ENCODE measurements at places on chromosomes 1 and 21.

DNA sequence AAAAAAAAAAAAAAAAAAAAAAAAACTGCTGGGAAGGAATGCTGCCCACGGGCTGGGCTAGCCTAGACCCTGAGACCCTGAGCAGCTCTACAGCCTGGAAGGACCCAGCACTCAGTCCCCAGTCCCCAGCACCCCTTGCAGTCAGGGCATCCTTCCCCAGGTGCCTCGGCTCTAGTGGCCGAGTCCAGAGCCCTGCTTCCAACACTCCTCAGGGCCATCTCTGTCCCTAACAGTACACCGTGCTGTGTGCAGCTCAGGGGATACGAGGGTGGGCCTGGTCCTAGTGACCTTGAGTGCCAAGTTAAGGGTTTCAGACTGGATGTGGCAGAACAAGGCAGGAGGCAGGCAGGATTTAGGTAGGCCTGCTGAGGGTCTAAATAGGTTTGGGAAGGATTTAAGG lies 50.2 kb upstream of the LRP8 start:
- DNase-seq = no peak

DNA sequence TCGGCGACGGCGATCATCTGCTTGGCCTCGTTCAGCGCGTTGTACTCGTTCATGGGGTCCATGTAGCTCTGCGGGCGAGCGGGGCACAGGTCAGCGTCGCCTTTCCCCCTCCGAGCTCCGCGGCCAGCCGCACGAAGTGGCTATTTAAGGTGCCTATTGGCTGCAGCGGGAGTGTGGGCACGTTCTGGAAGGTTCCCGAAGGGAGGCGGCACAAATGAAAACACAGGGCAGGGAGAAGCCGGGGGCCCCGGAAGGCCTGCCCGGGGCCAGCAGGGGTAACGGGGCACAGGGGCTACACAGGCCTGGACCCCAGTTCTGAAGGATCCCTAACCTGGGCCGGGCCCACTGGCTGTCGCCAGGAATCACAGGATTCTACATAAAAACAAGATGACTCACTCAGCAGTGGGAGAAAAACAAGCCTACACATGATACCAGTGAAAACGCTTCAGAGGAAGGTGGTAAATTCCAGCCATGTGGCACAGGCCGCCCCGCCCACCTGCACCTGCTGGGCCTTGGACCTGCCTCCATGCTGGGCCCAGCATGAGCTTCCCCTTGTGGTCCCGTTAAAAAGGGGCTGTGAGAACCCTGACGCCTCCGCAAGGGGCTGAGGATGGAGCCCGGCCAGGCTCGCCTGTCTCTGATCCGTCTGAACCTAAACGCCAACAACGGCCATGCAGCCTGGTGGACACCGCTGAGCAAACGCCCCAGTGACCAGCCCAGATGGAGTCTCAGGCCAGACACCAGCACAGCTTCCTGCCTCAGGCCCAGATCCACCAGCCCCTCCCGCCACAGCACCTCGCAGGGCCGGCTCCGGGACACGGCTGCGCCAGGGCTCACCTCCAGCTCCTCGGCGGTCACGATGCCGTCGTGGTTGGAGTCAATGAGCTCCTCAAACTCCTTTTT lies 3.9 kb upstream of the TNFRSF4 start:
- DNase-seq = no peak

DNA sequence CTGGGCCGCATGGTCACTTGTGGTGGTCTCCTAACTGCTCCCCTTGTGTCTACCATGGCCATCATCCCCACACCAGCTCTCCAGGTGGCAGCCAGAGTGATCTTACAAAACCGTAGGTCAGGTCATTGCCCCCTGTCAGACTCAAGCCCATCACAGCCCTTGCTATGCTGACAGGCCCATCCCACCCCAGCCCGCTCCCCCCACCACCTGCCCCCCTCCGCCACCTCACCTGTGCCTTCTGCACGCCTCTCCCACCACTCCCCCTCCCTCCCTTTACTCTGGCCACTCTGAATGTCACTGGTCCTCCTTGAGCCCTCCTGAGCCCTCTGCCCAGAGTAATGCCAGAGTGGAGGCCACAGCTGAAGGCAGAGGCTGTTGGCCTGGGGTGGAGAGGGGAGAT lies 28.5 kb downstream of the TEX35 start:
- no peak for DNase-seq

GRCh38 chr1:3906672-3907020 lies 6.6 kb upstream of the C1orf174 start:
- no peak for DNase-seq

GRCh38 chr1:180501865-180502360 lies 464 bp downstream of the ACBD6 start:
- peak; percentile 18 for DNase-seq

DNA sequence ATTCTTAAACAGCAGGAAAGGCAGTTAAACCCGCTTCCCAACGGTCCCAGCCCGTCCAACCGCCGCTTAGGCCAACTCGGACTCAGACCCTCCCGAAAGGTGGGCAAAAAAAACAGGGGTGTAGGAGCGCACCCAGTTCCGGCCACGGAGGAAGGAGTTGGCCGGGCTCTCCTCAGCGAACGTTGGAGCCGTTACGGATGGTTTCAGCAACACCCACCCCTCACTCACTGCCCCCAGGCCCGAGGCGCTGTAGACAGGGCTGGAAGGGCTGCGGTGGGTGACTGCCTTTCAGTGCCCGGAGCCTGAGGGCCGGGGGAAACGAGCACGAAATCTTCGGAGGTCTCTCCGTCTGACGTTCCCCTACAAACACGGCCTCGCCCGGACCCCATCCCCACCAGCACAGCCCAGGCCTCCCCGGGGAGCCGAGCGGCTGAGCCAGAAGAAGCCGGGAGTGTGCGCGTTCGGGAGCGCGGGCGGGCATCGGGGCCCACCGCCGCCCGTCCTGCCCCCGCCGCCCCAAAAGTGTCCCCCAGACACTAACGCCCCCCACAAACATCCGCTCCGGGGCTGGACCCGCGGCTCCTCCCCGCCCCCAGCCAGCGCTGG lies 1.3 kb downstream of the KDM5B start:
- DNase-seq = no peak

DNA sequence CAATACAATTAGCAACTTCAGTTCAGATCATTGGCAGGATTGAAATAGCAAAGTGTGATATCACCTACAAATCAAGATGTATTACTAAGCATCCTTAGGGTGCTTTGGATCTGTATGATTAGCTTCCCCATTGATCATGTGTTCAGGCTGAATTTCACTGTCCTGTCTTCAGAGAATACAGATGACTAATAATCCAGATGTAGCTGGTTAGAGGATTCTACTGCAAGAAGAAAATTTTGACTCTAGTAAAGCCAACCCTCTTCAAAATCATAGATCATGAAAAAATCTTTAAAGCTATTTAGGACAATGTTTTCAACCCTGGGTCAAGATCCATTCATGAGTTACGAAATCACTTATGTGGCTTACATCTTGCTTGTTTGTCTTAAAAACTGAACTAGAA lies 184.4 kb downstream of the PTGER3 start:
- DNase-seq = no peak

Measured in stimulated activated CD8-positive, alpha-beta memory T cell treated with anti-CD3 and anti-CD28 coated beads, Interleukin-7, amount 100 ng/mL, for 24 hours (primary cell).